Central memory CD8-positive, alpha-beta T cell (primary cell): ENCODE measurements at places on chromosomes 16 and 17.

GRCh38 chr16:87963400-87963799 is 12.2 kb downstream of the BANP start:
- DNase-seq, result no peak

DNA sequence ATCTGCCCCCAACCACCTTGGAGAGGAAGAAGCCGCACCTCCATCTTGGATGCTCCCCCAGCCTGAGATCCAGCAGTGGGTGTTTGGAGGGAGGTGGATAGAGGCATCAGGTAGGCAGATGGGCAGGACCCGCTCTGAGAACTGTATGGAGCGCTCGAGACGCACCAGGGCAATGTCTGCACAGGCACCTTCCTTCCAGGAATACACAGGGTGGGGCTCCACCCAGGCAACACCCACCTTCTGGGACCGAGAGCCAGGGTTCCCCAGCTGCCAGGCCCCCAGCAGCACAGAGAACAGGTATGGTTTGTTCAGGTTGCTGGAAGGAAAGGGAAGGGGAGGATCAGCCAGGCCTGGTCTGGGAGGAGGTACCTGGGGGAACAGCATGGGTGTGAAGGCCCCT is 2.4 kb downstream of the PRSS22 start:
- DNase-seq, result no peak

GRCh38 chr17:11330006-11330405 is 89.0 kb downstream of the SHISA6 start:
- no peak for DNase-seq

- peak; percentile 81 for DNase-seq
Measured at GRCh38 chr16:67542464-67542863, 13.8 kb downstream of the RIPOR1 start.

DNA sequence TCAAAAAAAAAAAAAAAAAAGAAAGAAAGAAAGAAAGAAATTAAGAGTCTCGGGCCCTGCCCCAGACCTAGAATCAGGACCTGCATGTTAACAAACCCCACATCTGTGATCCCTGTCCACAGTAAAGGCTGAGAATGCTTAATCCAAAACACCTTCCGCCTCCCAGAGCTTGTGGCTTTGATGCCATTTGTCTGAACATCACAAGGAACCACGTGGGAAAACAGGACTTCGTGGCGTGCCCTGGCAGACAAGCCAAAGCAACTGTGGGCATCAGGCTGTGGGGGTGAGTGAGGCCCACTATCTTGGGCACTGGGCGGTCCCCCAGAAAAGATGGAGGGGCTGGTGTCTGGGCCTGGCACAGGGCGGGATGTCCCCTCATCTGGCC is 173.4 kb upstream of the CIBAR2 start:
- no peak for DNase-seq

DNA sequence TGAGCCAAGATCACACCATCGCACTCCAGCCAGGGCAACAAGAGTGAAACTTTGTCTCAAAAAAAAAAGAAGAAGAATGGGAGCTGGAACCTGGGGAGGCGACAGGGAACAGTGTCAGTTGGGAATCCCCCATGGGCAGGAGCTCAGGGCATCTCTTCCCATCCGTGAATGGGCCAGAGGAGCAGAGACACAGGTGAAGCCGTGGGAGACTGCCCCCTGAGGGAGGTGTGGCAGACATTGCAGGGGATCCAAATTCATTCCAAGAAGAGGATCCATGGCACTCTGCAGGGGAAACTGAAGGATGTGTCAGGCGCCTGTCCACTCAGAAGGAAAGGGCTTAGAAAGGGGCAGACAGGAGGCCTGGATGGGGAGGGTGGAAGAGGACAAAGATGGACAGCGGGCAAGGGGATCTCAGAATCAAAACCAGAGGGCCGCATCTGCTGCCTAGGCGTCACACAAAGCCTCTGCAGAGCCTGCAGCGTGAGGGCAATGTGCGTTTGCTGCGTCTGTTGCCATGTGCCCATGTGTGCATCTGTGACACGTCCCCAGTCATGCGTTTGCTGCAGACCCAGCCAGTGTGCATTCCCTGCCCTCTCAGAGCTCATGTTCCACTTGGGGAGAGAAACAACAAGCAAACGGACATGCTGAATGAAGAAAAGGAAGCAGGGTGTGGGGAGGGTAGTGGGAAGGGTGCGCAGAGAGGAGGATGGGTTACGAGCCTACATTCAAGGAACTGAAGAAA is 30.6 kb upstream of the TNRC6C start:
- no peak for DNase-seq

- DNase-seq, result no peak
Measured at GRCh38 chr16:57284952-57285363, 486 bp upstream of the PLLP start.

GRCh38 chr16:27236635-27237218 is 31.8 kb downstream of the NSMCE1 start:
- DNase-seq, result no peak

DNA sequence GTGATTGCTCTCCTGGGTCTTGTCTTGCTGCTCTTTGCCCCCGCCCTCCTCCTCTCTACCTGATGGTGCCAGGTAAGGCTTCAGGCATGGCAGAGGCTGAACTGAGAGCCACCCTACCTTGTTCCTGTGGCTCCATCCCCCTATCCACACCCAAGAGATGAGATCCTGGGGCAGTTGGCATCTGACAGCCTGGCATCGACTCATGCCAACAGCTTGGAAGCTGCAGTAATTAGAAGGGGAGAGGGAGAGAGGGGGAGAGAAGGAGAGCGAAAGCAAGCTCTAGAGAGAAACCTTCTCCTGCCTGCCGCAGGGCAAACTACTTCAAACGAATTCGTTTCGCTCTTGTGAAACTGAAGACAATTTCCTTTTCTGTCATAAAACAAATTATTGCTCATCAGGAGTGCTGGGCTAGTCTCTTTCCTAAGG is 13.8 kb upstream of the SP6 start:
- DNase-seq, result no peak

DNA sequence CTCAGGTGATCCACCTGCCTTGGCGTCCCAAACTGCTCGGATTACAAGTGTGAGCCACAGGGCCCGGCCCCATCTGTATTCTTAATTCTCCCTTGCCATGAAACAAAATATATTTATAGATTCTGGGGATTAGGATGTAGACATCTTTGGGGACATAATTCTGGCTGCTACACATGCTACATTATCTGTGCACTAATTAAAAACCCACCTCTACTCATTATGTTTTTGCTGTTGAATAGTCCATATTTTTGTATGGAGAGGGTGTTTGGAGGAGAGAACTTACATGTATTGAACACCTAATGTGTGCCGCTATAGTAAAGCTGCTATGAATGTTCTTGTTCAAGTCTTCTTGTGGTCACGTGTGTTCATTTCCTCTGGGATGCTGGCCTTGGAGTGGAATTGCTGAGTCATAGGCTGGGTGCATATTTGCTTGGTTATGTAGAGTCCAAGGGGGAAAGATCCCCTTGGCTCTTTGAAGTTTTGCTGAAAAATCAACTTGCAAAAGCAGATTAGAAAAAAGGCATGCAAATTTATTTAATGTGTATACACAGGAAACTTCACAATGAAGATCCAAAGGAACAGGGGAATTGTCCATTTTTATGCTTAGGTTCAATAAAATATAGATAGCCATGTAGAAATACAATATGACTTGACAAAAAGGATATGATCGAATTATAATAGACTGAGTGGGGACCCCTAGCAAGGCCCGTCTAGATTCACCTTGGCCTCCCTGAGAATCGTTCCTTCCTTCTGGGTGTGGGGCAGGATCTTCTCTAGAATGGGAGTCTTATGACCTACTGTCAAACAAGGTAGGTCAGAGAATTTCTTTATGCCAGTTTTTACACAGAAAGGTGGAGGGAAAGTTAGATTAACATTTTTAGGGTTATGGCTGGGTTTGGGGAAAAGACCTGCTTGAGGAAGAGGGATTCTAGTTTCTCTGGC is 42.1 kb upstream of the GPRC5B start:
- no peak for DNase-seq

- no peak for DNase-seq
Measured at GRCh38 chr17:28724500-28725165, 1.4 kb downstream of the TLCD1 start.

GRCh38 chr17:36632916-36633771 is 31.8 kb downstream of the MRM1 start:
- DNase-seq, result no peak

DNA sequence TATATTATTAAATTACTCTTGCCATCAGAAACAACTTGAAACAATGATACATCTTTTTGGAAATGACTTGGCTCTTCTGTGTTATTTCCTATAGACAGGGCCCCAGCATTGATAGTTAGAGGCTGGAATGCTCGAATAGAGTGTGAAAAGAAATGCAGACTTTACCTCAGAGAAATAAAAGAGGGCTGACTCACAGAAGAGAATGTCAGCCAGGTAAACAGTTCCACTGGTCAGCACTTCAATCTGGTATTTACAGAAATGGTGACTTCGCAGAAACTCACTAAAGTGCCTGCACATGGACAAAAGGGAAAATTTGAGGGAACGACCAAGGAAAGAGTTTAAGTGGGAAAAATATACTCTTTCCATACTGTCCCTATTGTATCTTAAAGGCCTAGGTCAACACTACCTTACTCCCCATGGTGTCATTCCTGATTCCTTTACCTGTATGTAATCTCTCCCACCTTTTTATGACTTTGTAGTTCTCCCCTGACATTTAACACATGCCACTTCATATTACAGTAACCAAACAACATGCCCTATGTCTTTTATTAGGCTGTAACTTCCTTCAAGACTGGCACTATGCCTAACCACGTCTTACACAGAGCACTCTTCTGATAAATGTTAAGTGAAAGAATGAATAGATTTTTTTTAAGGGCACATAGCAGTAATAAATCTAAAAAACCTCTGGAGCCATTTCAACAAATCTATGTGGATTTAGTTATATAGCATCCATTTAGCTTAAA is 36.7 kb downstream of the AKAP10 start:
- no peak for DNase-seq

DNA sequence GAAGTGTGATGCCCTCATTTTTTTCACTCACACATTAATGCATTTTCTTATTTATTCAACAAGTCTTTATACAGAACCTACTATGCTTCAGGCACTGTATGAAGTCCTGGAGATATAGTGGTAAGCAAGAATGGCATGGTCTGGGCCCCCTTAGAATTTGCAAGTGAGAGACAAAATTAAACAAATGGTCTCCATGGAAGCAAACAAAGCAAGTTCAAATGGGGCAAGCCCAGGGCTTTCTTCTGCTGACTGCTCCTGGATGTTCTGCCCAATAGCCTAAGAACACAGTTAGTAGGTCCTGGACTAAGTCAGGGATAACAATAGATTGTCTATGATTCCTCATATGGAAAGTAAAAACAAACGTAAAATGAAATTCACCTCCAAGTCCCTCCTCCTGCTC is 31.3 kb upstream of the DDX52 start:
- DNase-seq, result no peak

GRCh38 chr16:652454-653305 is 3.5 kb downstream of the WDR90 start:
- DNase-seq, result no peak

GRCh38 chr16:21617607-21618006 is 18.2 kb downstream of the METTL9 start:
- DNase-seq, result no peak

DNA sequence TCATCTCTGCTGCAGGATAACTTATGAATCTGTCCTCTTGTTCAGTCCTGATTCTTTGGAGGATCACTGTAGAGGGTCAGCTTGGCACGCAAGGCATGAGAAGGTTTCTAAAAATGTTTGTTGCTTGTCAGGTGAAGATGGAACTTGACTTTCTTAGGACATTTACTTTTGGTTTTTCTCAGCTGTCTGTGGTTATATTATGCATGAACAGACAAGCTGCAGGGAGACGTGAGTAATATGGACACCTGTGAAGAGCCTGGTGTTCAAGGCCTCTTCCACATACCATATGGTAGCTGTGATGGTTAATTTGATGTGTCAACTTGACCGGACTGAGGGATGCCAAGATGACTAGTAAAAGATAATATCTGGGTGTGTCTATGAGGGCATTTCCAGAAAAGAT is 270.2 kb upstream of the CPHXL start:
- no peak for DNase-seq

DNA sequence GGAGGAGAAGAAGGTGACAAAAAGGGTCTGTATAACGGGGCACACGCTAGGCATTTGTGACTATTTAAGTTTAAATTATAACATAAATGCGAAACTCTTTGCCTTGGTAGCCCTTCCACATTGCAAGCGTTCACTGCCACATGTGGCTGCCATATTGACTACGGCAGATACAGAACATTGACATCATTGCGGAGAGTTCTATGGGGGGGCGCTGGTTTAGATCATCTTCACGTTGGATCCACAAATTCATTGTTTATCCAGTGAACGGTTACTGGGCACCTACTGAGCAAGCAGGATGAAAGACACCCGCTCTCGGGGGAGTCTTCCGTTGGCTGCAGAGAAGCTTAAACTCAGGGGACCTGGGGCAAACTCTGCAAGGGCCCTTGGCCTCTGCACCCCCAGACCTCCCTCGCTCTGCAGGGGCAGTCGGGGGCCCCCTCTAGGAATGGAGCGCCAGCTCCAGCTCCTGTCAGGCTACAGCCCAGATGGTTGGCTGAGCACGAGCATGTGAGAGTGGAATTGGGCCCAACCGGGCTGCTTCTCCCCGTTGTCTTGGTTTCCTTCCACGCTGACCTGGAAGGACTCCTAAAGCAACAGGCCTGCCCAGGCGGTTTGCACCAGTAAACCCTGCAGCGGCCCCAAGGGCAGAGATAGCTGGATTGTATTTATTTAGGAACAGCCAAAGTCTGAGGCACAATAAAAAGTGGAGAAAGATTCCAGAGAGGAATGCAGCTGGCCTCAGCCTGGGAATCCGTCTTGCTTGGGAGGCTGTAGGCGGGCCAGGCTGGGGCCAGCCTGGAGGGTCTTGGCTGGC is 172.2 kb downstream of the SEC14L1 start:
- DNase-seq, result no peak

DNA sequence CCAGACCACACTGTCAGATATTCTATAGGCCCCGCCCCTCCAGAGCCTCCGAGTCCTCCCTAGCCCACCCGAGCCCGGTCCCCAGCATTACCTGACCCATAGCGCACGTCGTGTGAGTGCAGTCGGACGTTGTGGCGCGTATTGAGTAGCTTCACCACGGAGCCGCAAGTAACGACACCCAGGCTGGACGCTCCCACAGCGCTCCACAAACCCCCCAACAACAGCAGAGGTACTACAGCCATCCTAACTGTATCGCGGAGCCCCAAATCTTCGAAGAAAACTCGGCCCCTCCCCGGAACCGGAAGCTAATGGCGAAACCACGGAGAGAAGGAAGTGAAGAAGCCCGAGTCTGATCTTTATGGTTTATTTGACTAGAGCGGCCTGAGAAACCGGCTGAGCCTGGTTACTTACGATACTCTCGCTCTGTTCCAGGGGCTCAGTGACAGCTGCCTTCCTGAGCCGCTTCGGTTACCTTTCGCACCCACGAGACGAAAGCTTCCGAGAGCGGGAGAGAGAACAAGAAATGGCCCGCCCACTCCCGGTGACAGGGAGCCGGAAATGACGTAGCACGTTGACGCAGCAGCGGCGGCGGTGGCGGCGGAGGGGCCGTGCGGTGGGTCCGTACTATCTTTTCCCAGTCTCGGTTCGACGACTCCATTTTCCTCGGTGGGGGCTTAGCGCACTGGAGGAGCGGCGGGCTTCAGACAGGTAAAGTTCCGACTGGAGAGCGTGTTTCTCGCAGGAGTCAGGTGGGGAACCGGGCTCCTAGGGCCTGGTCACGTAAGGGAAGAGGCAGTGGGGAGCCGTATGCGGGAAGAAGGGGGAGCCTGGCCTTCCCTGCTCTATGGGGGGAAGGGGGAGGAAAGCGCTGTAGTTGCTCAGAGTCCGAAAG is at the start of the genes SDF2 and SUPT6H:
Gene SDF2 (minus strand): TSS at position 272 of the 892 bp plus-strand sequence. CDS start 30 bp downstream, at position 242.
Gene SUPT6H (plus strand): TSS at position 571 of the 892 bp plus-strand sequence. CDS start 11,197 bp downstream, outside the sequence.
- DNase-seq, result peak; percentile 93

- no peak for DNase-seq
Measured at GRCh38 chr16:30892670-30893416, 1.0 kb downstream of the BCL7C start.
